Activated CD8-positive, alpha-beta memory T cell treated with anti-CD3 and anti-CD28 coated beads for 48 hours (primary cell): ENCODE measurements at places on chromosomes 1 and 21.
A peak's percentile ranks its signal among the peaks of the same experiment; 100 is the strongest.

GRCh38 chr1:80542231-80542630 lies 1258.5 kb upstream of the ADGRL2 start:
- DNase-seq, result no peak

DNA sequence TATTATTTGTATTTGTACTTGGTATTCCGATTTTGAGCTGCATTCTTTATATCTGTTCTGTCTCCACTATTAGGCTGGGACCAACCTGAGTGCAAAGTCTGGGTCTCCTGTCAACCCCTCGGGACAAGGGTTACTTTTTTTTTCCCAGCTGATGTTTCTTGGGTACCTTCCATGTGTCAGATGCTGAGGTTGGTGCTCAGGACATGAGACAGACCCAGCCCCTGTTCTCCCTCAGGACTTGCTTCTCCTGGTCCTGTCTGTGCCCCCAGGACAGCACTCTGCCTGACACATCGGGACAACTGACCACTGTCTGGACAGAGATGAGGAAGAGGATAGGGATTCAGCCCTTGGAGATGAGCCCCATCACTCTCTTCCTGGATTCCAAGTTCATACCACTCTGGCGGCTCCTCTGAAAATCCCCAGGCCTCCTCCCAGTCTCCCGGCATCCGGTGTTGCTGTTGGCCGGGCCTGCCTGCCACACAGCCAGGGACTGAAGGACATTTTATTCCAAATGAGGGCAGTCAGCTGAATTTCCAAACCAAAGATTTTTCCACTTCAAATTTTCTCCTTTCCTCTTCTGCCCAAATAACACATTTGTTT lies 55.6 kb upstream of the FMOD start:
- DNase-seq, result no peak

DNA sequence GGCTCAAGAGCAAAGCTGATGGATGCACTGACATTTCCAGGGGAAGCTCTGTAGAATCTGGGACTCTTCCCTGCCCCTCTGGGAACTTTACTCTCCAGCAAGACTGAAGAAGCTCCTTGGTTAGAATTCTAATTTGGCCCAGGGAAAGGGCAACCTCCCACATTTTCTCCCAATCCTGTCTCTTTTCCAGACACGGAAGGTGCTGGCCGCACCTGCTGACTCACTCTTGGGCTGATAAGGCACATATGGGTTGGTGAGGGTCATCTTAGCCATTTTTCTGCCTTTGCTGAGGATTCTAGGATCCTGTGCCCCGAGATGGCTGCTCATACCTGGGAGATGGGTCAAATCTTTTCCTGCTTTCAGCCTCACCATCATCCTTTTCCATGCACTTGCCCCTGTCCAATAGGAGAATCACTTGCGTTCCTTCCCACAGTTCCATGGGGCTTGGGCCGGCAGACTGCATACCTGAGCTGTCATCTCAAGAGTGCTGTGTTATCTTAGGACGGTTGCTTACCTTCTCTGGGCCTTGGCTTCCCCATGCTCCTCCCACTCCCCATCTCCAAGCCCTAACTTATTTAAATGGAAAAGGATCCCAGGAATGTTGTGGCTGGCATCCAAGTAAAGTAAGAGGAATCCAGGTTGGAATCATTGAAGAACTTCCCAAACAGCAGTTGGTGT lies 1.3 kb downstream of the TINAGL1 start:
- DNase-seq, result no peak

- DNase-seq, result no peak
Measured at GRCh38 chr1:239733995-239734394, 347.6 kb downstream of the CHRM3 start.

GRCh38 chr1:8302081-8302956 lies 15.6 kb upstream of the SLC45A1 start:
- DNase-seq, result no peak

- DNase-seq, result no peak
Measured at GRCh38 chr1:98749152-98749756, 87.7 kb downstream of the SNX7 start.

DNA sequence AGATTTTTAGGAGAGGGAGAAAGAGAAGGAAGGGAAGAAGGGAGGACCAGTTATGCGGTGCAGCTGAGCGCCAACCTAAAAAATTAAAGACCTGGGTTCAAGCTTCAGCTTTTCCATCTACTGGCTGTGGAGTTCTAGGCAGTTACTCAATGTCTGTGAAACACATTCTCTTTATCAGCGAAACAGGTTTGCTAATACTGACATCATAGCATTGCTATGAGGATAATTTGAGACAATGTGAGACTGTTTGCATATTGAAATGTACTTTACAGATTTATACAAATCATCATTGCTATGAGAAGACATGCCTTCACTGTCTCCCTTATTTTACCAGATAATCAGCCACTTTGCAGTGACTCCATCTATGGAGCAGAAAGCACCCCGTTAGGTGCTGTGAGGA lies 222.9 kb upstream of the SGIP1 start:
- no peak for DNase-seq

DNA sequence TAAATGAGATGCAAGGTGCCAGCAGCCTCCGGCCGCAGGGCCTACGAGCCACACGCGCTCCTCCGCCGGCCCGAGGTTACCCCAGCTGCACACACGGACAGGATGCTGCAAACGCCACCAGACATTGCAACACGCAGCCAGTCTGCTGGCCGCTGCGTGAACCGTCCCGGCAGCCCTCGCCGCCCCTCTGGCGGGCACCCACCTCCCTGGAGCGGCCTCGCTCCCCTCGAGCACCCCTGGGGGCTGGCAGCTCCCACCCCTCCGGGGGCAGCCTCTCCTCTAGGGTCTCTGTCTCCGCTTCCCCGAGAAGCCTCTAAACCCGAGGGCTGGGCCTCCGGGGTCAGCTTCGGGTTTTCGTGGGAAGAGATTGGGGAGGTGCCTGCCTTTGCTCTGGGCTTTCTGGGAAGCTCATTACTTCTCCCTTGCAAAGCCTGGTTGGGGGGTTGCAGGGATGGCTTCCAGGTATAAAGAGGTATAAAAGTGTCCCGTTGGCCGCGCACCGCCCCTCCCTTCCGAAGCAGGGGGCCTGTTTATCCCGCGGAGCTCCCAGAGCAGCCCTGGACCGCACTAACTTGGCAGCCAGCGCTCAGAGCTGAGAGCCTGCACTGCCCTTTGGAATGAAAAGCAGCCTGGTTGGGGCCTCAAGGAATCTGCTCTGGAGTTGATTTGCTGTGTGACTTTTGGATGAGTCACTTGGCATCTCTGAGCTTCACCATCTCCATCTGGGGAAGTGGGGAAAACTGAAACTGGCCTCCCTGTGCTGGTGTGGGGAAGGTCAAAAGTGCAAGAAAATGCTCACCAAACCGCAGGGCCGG lies 21.8 kb downstream of the DHRS3 start:
- no peak for DNase-seq

GRCh38 chr1:41503538-41504113 lies 19.1 kb upstream of the EDN2 start:
- no peak for DNase-seq

DNA sequence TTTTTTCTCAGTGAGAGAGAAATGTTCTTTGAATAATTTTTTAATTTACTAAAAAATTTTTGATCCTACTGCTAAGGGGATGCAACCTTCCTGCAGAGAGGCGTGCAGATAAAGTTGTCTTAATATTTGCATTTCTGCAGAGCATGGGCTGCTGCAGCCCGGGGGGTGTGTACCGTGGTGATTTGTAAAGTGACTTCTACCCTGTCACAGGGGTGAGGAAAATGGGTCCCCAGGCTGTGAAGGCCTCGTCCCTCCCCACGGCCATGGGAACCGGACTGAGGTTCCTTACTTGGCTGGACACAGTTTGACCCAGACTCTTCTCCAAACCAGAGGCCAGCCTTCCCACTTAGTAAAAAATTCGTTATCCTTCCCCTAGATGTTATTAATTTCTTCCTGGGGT lies 9.5 kb upstream of the C1orf174 start:
- DNase-seq, result no peak

DNA sequence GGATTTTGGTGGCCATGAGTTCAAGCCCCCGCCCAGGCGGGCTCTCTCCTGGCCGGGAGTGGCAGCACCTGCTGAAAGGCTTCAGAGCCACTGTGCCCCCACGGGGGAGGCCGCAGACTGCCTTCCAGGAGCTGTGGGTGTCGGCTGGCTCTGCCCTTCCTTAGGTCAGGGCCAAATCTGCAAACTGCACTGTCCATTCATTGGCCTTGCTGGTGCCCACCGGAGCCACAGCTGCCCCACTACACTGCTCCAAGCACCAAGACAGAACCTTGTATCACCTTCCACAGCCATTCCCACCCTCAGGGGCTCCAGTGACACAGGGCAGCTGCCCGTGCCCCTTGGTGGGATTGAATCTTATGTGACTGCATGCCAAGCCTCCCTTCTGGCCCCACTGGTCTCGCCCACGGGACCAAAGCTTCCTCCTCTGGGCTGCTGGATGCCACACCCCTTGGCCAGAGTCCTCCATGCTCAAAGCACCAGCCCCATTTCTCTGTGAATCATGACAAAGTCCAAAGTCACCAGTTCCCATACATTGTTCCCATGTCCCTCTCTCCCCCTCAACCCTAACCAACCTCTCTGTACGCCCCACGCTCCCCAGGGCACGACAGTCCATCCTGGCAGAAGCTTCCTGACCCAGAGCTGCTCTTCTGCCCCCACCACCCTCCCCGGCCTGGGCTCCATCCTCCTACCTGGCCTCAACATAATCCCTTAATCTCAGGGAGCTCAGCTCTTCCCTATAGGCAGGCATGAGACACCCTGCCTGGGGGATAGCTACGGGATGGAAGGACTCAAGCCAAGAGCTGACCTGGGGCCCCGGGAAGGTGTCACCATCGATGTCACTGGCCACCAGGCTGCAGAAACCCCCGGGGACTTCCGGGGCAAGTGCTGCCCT lies 20.9 kb upstream of the GPR153 start:
- no peak for DNase-seq

DNA sequence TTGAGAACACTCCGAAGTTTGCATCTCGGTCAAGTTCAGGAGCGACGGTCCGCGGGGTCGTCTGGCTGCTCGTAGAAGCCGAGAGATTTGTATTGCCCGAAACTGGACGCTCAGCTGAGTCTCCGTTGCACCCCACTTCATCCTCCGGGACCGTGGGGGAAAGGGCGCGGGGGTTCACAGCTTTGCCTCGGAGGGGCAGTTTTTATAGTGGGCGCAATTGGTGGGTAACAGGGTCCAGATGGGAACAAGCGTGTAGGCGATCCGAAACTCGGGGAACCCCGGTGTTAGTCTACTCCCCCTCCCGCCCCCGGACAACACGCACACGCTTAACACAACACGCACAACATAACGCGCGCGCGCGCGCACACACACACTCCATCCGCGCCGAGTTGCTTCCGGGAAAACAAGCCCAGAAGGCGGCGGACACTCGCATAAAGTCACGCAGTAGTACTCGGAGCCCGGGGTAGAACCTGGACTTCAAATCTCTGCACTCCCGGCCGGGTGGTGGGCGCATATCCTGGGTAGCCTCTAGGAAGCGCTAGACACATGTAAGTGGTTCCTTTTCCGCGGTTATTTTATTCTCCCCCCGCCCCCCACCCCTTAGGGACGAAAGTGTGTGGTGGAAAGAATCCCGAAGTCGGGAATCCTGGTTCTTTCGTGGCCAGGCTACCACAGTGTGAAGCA lies 1.1 kb upstream of the JUN start:
- DNase-seq, result peak; percentile 49

GRCh38 chr1:82515650-82516049 lies 714.9 kb downstream of the ADGRL2 start:
- no peak for DNase-seq

GRCh38 chr21:17554679-17555465 lies 42.0 kb downstream of the CXADR start:
- DNase-seq, result no peak

GRCh38 chr21:45388011-45388521 lies 16.9 kb upstream of the COL18A1 start:
- DNase-seq, result no peak

DNA sequence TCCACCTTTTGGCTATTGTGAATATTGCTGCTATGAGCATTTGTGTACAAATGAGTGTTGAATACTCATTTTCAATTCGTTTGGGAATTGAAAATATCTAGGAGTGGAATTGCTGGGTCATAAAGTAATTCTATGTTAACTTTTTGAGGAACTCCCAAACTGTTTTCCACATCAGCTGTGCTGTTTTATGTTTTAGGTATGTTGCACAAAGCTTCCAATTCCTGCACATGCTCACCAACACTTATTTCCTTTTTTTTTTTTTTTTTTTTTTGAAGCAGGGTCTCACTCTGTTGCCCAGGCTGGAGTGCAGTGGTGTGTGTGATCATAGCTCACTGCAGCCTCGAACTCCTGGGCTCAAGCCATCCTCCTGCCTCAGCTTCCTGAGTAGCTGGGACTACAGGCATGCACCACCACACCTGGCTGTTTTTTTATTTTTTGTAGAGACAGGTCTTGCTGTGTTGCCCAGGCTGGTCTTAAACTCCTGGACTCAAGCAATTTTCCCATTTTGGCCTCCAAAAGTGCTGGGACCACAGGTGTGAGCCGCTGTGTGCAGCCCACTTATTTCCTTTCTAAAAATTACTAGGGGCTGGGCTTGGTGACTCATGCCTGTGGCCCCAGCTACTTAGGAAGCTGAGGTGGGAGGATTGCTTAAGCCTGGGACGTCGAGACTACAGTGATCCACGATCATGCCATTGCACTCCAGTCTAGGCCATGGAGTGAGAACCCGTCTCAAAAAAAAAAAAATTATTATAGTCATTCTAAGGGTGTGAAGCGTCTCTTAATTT lies 33.4 kb downstream of the TMCC2 start:
- DNase-seq, result no peak

DNA sequence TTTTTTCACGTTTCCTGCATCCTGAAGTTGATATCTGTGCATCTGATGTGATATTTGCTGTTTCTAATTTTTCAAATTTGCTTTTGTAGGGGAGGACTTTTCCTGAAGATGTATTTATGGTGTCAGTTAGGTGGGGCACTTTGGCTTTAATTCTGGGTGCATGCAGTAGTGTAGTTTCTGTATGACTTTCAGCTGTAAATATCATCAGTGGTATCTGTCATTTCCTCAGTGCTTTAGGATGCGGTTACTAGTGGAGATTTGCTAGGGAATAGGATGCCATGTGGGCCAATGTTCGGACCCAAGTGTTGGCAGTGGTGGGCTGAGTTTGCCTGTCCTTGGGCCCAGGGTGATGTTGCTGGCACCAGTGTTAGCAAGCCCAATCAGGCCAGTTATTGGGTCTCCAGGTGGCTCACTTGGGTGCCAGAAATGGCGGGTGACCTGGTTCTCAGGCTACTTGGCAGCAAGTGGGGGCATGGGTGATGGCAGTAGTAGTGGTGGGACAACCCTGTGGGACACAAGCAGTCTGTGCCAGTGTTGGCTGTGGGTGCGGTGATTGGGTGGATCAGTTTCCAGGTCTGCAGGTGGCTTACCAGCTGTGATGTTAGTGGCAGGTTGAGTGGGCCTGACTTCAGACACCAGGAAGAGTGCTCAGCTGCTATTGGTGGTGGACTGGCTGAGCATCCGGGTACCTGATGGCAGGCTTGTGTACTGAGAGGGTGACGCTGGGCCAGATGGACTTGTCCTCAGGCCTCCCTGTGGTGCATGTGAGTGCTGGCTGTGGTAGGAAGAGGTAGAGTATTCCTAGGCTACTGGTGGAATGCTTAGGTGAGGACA lies 24.4 kb downstream of the CD55 start:
- DNase-seq, result no peak

- DNase-seq, result no peak
Measured at GRCh38 chr1:60988891-60989290, 93.5 kb upstream of the NFIA start.

GRCh38 chr1:218573925-218574324 lies 228.8 kb downstream of the TGFB2 start:
- DNase-seq, result no peak
